ENCODE measurements at places on chromosomes 16 and 17.

- no peak for DNase-seq
Observed at GRCh38 chr17:50208611-50209061, 7.2 kb upstream of the COL1A1 start.

GRCh38 chr16:17252701-17253100 lies 218.1 kb downstream of the XYLT1 start:
- DNase-seq: no peak

DNA sequence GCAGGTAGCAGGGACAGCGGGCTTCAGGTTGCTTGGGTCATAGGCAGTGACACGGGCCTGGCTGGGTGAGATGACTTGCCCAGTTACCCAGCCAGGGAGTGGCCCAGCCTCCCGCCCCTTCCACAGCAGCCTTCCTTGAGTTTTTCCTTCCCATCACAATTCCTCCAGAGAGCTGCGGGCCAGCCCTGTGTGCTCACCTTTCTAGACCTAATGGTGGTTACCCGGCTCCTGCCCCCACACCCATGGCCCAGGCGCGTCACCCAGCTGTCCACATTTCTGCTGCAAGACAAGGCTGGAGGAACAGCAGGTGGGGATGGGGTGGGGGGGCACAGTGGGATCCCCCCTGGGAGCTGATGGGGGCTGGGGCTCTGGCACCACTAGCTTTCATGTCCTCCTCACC lies 203.2 kb downstream of the NTN1 start:
- DNase-seq: no peak

DNA sequence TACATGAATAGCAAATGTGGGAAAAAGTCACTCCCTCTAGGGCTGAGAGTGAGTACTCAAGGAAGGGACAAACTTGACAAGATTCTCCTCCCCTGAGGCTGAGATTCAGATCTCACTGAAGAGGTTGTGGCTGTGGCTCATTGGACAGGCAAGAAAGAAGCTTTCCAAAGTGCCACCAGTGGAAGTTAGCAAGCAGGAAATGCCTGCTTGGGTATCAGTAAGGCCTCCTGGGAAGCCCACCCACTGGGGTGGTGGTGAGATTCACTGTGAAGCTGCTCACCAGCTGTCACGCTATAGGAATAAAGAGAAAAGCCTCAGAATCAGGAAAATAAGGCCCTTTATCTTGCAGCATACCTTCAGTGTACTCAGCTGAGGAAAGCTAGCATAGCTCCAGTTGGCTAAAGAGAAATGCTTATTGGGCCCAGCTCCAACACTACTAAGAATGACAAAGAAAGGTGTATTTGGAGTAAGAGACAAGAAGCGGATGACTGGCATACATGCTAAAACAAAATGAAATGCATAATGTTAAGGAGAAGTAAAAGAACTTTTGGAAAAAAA lies 274.4 kb upstream of the TOM1L1 start:
- no peak for DNase-seq

- DNase-seq: no peak
Observed at GRCh38 chr16:65037556-65037955, 84.3 kb downstream of the CDH11 start.

DNA sequence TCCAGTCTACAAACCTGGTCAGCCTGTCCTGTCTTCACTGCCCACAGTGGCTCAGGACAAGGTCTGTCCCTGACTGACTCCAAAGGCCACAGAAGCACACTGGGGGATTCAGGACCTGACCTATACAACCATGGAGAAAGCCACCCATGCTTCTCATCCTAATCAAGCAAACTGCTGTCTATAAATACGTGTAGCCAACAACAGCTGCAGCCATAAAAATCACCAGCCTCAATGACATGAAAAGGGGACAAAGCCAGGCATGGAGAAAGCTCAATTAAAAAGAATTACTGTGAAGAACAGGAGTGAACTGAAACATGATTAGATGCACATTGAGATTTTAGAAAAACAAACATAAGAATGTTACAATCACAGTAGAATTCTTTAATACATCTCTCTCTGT lies 170.1 kb downstream of the CDK5R1 start:
- no peak for DNase-seq

- no peak for DNase-seq
Observed at GRCh38 chr16:14392960-14393359, 237.1 kb downstream of the PARN start.

- DNase-seq: no peak
Observed at GRCh38 chr17:7238420-7239090, 702 bp downstream of the PHF23 start.

DNA sequence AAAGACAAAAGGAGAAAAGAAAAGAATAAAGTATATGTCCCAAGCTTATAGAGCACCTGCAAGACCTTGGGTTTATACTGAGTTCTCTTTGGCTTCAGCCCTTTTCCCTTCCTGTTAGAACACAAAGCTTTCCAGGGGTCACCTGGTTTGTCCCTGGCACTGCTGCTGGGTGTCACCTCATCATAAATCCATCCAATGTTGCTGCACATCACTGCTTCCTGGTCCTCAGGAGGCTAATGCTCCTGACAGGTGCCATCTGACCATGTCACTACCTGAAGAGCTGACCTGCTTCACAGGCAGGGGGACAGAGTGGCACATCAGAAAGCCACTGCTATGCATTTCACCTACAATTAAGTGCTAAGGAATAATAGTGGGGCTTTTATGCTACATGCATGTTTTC lies 164.6 kb upstream of the ELAC2 start:
- DNase-seq: no peak

DNA sequence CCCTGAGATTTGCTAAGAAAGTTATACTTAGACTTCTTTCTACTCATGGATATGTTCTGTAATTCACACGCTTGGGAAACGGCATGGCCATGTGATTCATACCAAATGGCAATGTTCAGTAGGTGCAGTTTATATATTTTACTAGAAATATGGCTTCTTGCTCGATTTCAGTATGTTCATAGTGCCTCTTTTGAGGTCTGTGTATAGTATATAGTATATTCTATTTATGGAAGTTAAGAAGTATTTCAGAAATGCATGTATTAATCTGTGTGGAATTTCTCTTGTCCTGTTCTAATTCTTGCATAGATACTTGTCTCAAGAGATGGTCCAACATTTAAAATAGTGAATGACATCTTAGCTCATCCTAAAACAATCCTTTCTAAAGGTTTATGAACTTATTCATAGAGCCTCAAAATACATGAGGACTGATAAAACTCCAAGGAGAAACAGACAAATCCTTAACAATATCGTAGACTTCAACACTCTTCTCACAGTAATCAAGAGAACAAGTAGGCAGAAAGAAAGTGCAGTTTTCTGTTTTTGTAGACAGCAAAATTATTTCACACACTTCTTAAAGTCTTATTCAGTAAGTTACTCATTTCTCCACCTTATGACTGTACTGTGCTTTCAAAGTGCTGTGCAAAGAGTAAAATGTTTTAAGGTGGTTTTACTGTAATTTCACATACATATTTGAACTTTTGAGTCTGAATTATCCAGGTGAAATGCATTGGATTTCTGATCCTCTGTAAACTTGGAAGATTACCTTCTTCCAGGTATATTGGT lies 11.1 kb downstream of the BPTF start:
- DNase-seq: peak; percentile 20

DNA sequence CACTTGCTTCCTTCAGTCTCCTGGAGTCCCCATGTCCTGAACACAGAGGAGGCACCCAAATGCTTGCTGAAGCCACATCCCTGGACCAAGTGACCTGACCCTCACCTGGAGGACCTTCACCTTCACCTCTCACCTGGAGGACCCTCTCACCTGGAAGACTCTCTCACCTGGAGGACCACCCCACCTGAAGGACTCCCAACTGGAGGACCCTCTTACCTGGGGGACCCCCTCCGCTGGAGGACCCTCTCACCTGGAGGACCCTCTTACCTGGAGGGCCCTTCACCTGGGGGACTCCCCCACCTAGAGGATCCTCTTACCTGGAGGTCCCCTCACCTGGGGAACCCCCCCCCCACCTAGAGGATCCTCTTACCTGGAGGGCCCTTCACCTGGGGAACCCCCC lies 573 bp upstream of the CDK10 start:
- no peak for DNase-seq

GRCh38 chr17:64289741-64290141 lies 26.7 kb upstream of the TEX2 start:
- no peak for DNase-seq

GRCh38 chr16:24850289-24850938 lies 4.7 kb downstream of the SLC5A11 start:
- DNase-seq: no peak

- DNase-seq: peak; percentile 22
Observed at GRCh38 chr17:71472809-71473789, 647.7 kb upstream of the SOX9 start.

GRCh38 chr17:15744885-15745284 lies 12.8 kb downstream of the TBC1D26 start:
- DNase-seq: peak; percentile 3
